NB4 (cell line): ENCODE measurements at places on chromosomes 7 and 10.

DNA sequence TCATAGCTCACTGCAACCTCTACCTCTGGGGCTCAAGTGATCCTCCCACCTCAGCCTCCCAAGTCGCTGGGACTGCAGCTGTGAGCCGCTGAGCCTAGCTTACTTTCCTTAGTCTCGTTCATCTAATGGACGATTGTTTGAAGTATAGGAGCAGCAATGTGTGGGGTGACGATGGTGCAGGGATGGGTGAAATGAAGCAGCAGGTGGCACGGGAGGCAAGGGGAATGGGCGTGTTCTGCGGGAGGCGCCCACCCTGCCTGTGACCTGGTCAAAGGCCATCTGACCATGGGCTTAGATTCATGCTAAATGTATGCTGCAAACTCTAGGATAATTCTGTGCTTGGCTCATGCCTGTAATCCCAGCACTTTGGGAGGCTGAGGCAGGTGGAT is 210.7 kb downstream of the MAD1L1 start:
- no peak for DNase-seq

DNA sequence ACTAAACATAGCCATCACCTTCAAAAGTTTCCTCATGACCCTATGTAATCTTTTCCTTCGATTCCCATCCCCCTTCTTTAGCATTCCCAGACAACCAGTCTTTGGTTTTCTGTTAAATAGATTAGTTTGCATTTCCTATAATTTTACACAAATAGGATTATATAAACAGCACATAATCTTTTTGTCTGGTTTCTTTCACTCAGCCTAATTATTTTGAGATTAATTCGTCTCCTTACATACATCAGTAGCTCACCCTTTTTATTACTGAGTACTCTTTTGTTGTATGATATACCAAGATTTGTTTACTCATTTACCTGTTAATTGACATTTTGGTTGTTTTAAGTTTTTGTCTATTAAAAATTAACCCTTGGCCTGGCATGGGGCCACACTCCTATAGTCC is 354.7 kb upstream of the CHRM2 start:
- DNase-seq = no peak

DNA sequence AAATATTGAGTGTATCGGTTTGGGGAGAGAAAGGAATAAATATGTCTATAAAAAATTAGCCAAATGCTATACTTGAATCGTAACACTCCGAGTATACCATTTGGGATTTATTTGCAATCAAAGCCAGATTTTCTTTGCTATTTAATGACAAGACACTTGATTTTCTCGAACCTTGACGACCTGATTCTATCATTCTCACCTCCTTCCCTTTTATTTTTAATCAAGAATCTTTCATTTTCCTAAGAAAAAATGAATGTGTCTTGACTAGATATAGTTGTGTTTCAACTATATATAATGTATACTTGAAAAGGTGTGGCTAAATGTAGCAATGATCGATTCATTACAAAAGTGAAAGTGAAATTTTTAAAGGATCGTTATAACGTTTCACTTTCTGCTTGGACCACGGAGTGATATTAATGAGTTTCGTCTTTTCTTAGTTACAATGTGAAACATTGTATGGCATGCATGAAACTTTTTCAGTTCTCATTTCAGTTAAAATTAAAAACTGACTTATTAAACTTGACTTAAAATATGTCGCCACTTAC is 562 bp downstream of the NUB1 start:
- peak; percentile 23 for DNase-seq

DNA sequence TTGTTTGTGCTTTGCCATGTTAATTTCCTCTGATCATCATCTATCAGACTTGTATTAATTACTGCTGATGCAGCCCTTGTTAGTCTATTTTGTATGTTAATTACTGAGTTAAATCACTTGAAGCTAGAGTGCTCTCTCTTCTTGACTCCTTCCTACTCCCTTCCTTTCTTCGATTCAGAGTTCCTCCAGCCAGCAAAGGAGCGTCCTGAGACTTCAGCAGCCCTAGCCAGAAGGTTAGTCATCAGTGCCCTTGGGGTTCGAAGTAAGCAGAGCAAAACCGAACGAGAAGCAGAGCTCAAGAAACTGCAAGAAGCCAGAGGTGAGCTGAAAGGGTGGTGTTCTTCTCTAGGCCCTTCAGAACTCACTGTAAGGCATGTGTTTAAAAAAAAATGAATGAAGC is 32.1 kb downstream of the LOXL4 start:
- DNase-seq = no peak

DNA sequence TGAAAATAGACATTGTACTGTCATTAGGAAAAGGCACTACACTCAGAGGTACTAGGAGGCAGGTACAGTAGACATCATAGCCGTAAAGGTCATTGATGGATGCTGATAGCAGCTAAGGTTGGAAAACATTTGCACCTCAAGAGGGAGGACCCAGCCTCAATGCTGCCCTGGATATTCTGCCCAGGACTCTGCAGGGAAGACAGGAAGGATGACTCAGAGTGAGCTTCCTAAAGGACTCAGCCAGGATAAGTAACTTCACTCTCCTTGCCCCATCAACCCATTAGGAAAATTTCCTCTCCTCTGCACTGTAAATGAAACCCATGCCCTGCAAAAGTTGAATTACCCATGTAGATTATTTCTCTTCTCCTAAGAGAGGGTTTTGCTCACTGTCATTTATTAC is 617.9 kb upstream of the MKI67 start:
- no peak for DNase-seq

DNA sequence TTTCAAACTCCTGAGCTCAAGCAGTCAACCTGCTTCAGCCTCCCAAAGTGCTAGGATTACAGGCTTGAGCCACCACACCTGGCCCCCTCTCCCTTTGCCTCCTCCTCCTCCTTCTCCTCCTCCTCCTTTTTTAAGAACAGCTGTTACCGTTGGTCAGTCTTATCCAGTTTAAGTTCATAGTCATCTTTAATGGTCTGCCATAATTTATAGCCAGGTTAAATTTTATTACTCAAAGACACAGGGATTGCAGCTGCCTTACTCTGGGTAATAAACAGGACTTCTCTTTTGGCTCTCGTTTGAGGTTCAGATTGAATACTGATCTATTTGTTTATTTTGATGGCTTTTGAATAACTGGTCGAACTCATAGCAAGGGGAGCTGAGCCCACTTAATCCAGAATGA is 35.2 kb downstream of the ATOH7 start:
- DNase-seq = no peak

DNA sequence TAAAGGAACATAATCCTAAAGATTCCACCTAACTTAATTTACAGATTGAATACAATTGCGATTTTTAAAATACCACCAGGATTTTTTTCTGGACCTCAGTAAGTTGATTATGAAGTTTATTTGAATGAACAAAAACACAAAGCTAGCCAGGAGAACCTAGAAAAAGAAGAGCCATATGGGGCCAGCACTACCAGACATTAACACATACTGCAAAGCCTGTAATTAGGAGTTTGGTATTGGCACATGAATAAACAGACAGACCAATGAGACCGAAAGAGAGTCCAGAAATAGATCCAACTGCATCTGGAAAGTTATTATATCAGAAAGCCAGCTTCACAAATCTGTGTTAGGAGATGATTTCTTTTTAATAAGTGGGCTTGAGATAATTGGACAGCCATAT is 105.5 kb upstream of the CHST15 start:
- DNase-seq = no peak

DNA sequence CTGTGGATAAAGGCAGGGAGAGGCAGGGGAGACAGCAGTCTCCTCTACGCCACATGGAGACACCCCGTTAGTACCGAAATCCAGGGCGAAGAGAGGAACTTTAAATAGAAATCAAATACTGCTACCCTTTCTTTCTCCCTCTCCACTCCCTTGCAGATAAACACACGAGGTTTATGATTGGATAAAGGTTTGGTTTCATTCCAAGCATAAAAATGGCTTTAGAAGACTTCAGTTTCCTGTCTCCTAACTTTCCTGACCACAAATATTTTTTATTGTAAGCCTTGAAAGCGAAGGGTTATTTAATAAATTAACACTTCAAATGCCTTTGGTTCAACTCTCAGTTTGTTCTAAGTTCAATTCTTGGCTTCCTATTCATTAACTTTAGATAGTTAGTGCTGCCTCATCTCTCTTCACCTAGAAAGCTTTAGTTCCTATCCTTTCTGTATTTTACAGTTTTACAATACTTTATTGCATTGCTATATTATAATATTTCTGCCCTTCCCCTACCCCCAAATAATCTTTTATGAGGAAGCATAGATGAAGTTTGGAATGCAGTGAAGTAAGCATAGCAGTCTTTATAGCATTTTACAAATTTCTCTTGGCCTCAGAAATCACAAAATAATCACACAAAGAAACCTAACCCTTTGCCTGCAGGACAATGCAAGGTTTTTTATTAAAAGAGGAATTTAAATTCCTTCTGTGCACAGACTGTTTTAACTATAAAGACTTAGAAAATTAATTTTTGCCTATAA is 31.5 kb upstream of the ARID5B start:
- DNase-seq = no peak

DNA sequence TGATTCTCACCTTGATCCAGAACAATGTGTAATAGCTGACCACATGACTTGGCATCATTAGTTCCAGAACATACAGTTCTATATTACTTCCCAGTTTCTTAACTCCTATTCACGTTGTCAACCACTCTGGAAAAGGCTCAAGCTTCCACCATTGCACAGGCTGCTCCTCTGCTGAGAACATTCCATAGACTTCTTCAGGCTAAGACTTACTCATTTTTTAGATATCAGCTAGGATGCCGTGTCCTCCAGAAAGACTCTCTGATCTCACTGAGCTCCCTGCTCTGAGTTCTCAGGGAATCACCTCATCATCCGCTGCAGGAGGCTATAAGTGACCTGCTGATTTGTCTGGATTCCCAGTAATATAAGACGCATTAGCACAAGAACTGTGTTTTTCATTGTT is 73.1 kb downstream of the HTR7 start:
- DNase-seq = no peak

- peak; percentile 62 for DNase-seq
Measured at GRCh38 chr7:11343818-11344413, 370.2 kb downstream of the PHF14 start.
